ENCODE measurements at places on chromosomes 5 and 9.
A peak's percentile ranks its signal among the peaks of the same experiment; 100 is the strongest.

DNA sequence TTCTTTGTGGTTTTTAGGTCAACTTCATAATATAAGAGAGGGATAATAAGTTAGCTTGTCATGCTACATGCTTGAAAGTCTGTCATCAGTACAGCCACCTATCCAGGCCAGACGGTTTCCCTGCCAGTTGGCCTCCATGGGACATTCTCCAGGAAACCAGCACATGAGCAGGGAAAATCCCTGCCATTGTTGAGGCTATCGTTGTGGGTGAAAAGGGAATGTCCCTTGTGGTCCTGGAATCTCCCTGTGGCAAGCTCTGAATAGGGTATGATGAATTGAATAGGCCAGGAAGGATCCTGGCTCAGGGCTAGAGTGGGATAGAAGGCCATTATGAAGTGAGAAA lies 12.3 kb downstream of the F2RL1 start:
- DNase-seq: no peak

DNA sequence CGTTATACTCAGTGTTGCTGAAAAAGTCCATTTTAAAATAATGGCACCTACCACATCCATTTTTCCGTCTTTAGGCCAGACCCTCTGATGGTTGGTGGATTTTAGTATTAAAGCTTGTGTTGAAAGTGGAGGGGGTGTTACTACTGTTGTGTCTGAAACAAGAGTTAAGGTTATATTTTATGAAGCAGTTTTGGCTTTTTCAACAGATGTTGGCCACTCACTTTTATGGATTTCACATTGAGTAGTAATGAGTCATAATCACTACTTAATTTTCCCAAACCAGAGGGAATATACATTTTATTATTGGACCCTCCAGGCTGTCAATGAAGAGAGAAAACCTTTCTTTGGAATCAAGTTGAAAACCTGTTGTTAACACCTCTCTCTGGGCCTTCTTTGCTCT lies 88.0 kb downstream of the TRIO start:
- no peak for DNase-seq

DNA sequence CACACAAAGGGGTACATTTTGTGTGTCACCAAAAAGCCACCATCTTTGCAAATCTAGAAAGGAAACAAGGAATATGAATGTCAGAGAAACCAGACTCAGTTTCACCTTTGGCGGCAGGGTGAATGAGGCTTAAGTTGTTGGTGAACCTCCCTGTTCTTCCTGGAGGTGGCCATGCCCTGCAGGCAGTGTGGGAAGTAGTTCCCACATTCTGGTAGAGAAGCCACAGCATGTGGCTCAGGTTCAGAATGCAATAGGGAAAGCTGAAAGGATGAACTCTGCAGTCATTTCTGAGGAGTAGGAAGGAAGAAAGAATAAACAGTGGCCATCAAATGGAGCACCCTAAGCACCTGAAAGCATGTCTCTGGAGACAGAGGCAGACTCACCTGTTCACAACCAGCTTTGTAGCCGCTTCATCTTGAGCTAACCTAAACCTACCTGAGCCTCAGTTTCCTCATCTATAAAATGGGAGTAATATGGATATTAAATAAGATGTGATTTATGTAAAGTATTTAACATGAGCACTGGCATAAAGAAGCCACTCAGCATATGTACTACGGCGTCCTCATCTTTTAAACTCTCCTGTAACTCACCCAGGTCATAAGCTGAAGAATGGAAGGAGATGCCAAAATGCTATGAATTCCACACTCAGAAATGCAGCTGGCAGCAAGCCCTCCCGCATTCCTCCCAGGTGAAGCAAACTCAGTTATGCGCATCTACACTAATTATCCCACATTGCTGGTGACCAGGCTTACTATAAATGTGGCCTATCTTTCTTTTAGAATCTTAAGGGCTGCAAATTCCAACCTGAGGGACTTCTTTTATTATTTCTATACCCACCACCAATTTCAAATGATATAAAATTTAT lies 86.0 kb downstream of the ZNF608 start:
- DNase-seq: no peak

- peak; percentile 71 for DNase-seq
Observed at GRCh38 chr9:126719618-126720031, 85.2 kb upstream of the ZBTB43 start.

GRCh38 chr9:37119907-37120842 lies at the start of gene ZCCHC7:
Gene ZCCHC7 (plus strand): TSS chr9:37120574.
- DNase-seq: peak; percentile 88

- no peak for DNase-seq
Observed at GRCh38 chr5:164672931-164673694, 1167.7 kb downstream of the MAT2B start.

DNA sequence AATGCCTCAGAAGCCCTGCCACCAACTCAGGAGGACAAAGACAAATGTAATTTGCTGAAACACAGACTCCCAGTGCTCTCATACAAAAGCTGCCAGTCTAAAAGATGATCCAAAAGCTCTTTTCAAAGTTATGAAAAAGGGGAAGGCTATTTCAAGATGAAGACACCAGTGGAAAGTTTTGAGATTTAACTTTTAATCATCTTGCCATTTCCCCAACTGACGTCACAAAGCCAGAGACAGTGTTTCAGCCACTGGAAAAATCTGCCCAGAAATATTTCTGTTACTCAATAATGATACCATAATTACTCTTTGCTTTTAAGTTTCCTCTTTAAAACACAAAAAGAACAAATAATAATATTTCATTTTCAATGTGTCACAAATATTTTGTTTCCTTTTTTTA lies 20.9 kb downstream of the ENG start:
- DNase-seq: no peak

DNA sequence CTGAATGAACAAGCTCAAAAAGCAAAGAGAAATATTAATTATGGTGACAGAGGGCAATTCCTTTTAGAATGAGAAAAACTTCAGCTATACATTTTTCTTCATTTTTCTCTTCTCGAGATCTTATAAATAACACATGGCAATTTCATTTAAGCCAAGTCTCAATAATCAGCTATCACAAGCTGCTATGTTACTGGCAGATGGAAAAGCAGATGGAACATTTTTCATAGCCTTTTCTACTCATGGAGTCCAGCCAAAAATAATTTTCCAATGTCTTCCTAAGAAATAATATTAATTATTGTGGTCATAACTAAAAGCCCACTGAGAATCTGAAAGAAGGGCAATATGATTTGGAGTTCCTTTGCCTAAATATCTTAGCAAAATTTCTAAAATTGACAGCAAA lies 35.6 kb downstream of the SKIC3 start:
- DNase-seq: no peak

DNA sequence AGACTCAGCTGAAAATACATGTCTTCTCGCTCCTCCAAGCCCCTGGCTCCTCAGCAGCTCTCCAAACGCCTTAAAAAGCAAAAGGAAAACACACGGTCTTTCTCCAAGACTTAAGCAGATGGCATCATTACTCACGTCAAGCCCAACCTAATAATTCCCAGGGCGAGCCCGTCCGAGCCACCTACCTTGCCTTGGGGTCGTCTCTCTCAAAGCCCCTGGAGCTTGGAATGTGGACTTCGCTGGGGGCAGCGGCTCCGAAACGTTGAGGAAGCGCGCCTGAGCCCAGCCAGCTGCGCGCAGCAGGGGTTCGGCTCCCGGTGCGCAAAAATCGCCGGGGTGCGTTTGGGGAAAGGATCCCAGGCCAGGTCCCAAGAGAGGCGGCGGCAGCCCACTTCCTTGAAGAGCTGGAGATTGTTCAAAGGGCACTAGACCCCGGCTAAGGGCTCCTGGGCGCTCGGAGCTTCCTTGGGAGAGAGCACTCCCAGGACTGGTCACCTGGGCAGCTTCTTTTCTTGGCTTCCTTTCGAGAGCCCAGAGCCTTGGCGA lies 395 bp downstream of the DRD1 start:
- no peak for DNase-seq

DNA sequence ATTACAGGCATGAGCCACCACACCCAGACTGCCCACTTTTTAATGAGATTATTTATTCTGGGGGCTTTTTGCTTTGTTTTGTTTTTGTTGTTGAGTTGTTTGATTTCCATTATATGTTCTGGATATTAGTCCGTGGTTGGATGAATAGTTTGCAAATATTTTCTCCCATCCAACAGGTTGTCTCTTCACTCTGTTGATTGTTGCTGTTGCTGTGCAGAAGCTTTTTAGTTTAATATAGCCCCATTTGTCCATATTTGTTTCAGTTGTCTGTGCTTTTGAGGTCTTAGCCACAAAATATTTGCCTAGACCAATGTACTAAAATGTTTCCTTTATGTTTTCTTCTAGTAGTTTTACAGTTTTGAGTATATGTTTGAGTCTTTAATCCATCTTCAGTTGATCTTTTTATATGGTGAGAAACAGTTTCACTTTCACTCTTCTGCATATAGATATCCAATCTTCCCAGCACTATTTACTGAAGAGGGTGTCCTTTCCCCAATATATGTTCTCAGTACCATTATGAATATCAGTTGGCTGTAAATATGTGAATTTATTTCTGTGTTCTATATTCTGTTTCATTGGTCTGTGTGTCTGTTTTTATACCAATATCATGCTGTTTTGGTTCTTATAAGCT lies 30.2 kb upstream of the TBCA start:
- DNase-seq: no peak

DNA sequence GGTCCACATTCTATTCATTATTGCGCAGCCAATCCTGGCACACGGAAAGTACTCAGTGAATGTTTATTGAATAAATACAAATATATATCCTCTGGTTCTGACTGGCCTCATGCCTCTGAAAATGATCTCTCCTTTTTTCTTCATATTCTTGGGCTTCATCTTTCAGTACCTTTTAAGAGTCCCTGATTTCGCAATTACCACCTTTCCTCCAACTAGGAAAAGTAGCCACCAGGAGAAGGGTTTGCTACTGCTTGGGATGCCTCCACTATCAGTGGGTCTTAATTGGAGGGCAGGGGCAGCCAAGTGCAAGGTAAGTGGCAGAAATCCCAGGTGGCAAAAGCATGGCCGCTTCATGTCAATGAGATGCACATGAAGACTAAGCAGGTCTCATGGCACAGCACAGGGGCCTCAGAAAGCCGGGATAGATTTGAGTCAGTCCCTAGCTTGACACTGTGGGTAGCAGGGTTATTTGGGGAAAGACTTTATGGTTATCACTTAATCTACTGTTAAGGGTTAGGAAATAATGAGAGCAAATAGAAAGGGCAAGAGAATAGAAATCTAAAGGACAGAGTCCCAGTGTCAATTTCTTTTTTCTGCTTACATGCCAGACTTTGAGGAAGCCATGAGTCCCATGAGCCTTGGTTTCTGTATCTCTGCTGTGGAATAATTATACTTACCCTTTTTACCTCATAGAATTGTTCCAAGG lies 361.1 kb downstream of the MAN2A1 start:
- DNase-seq: no peak

GRCh38 chr5:134913254-134913653 lies 8.3 kb downstream of the PCBD2 start:
- DNase-seq: no peak

DNA sequence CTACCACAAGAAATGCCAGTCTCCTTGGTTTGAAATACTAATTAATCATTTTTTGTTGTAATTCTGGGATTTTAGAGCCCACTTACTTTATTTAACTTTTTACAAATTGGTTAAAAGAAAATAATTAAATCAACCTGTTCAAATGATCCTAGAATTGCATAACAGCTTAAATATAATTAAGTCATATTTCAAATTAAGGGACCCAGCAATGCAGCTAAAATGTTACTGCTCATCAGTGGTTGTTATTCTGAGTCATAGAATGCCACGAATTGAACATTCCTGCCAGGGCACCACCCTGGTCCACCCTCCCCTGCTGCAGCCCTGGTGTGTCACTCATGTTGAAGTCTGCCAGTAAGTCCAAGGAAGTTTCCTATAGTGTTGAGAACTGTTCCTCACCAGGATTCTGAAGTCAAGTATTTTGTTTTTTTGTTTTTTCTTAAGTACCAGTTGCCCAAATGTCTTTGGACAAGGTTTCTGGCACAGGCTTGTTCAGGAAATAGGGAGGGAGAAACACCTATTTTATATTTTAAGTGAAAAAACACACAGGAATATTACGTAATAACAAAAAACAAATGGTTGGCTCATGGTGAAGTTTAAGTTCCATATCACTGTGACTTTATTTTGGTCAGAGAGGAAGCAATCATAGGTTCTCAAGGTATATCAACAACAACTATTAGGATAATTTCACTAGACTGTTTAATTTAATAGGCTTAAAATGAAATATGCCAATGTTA lies 4.3 kb upstream of the ITGA1 start:
- DNase-seq: no peak

- no peak for DNase-seq
Observed at GRCh38 chr9:93871286-93871685, 83.9 kb downstream of the BARX1 start.

DNA sequence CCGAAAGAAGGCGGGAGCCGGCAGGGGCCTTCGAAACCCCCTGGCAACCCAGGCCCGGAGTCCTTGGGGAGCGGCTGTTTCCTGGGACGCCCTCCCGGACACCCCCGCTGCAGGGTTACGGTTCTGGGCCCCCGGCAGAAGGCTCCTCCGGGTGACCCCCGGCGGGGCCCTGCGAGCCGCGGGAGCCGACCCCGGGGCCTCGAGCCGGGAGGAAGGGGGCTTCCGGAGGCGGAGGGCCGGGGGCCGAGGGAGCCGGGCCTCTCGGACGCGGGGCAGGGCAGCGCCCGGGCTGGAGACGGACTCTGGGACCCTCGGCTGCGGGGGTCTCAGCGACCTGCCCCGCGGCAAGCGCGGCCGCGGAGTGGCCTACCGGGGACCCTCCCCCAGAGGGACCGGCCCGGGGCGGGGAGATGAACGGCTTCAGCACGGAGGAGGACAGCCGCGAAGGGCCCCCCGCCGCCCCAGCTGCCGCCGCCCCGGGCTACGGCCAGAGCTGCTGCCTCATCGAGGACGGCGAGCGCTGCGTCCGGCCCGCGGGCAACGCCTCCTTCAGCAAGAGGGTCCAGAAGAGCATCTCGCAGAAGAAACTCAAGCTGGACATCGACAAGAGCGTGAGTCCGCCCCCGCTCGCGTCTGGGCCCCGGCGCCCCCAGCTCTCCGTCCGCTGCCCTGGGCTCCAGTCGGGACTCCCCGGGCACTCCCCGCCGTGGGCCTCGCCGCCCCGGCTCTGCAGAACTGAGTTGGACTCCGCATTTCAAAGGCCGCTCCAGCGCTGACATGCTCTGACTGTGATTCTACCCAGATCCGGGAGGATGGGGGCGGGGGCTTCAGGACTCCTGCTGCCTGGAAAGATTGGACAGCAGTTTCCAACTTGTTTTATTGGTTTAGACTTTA lies 645 bp downstream of the SAP30L start:
- DNase-seq: no peak

DNA sequence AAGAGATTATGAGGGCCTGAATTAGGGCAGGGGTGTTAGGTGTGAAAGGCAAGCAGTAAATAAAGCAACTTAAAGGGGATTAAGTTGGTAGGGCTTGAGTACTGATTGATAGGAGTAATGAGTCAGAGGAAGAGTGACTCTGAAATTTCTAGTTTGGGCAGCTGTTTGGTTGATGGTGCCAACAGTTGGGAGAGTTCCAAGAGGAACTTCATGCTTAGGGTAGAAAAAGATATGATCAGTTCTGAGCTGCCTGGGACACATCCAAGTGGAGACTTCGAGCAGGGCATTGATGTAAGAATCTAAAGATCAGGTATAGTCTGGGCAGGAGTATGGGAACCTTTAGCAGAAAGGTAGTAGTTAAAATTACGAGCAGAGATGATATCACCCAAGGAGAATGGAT lies 10.2 kb downstream of the MAMDC2 start:
- no peak for DNase-seq
